ENCODE measurements at places on chromosomes 12 and 14.
A peak's percentile ranks its signal among the peaks of the same experiment; 100 is the strongest.

- no peak for DNase-seq
These were observed 41.6 kb upstream of the LRIG3 start for GRCh38 chr12:58961906-58962305.

DNA sequence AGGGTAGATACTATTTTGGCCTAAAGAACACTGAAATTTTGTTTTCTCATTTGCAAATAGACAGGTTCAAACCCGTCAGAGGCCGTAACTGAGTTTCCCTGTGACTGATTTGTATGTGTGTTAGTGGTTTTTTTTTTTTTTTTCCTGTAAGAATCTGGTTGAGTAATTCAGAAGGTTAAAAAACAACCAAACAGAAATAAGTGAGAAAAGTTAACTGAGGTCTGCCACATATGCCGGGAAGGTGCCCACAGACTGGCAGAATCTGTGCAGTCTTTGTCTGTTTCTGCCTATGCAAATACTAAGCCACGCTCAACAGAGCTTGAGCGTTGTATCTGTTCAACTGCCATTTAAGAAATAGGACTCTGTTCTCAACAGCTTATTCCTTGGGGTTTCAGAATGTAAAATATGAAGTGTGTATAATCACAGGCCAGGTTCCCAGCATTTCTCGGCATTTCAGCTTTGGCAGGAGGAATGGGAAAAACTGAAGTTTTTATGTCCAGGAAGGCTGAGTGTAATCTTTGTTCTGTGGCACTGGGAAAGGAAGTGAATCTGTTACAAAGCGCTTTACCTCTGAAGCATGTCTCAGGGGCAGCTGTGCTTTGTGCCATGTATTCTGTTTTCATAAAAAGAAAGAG, 181.9 kb downstream of the PRKCH start:
- DNase-seq: no peak

DNA sequence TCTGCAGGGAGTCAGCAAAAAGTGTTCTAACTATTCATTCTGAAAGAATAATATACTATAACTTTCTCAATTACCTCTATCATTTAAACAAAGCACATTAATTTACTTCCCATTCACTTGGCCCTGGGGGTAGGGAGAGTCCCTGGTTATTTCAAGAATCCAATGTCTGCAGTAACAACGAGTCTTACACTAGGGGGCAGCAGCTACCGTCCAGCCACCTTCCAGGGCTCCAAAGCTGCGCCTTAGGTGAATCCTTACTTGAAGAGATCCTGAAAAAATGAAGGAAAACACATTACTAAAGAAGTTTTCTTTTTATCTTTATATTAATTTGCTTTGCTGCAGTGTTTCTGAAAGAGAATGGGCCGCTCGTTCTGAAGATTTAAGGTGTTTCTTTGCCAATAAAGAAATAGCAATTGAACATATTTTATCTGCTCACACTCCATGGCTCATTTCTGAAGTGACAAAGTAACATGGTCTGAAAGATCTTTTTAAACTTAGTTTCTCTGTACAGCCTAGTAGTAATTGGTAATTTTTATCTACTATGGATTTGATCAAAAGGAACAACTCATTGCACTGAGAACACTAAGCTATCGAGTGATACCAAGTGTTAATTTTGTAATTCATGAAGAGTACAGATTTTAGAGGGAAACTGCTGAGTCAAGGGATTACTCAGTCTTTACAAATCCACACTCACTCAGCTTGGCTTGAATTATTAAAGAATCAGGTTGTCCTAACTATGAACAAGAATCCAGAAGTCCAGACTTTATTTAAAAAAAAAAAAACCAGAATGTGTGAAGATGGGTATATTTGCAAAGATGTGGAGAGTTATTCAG, 27.6 kb downstream of the BHLHE41 start:
- DNase-seq: peak; percentile 61

GRCh38 chr12:9391815-9392214, 183.6 kb upstream of the PZP start:
- DNase-seq: no peak

GRCh38 chr14:103803661-103804060, 43.7 kb downstream of the PPP1R13B start:
- no peak for DNase-seq

DNA sequence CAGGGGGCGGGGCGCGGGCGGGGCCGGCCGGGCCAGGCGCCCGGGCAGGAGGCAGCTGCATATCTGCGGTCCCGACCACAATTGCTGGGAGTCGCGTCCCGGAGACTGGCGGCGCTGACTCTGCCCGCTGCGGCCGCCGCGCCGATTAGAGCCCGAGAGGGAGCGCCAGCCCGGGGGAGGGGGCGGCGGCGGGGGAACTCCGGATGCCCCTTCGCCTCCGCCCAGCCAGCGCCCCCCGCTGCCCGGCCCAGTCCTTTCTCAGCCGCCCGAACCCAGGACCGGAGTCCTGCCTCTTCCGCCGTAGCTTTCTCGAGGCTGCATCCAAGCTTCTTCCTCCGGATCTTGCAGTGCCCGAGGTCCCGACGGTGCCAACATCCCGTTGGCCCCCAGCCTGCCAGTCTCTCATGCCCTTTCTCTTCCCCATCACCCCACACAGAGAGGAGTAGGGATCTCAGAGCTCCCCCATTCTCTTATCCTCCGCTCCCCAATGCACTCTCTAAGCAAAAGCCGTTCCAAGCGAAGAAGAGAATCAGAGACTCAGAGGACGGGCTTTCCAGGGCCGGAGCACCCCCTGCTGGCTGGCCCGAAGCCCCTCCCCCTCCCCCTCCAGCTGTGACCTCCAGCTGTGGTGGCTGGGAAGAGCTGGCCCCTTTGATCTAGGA, 8.8 kb upstream of the SP7 start:
- peak; percentile 83 for DNase-seq

- DNase-seq: no peak
These were observed 111.3 kb upstream of the SLC16A7 start for GRCh38 chr12:59484575-59484974.

GRCh38 chr14:23421594-23421993, 13.5 kb upstream of the MYH6 start:
- DNase-seq: no peak

DNA sequence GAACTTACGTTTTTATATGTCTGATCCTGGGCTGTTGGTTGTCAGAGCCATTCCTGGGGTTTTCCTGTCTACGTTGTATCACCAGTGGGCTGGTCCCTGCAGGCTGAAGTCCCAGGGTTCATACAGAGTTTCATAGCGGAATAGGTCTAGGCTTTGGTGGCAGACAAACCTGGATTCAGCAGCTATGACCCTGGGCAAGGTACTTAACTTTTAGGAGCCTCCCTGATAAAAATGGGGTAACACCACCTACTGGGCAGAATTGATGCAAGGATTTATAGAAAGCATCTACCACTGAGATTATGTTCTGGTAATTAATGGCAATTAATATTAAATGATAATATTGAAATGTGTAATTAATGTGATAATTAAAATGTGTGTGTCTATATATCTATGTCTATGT, 141.2 kb downstream of the SYNE2 start:
- no peak for DNase-seq

- DNase-seq: no peak
These were observed 21.4 kb upstream of the CKAP4 start for GRCh38 chr12:106269150-106269771.

- DNase-seq: no peak
These were observed 87.8 kb upstream of the ATXN7L3B start for GRCh38 chr12:74449872-74450271.

DNA sequence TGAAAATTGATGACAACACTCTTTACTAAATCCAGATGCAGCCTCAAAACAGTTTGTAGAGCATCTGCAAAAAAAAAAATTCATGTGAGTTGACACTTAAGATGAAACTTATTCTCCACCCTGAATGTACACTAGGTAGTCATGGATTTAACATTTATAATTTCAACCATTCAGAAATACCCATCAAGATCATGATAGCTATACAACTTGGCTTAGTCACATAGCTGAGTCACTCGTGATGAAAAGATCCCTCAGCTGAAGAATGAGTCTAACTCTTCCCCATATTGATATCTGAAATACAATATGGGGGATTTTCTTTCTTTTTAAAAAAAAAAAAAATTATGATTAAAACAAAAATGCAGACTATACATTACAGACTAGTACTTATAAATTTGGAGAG, 104.8 kb upstream of the PLEKHG7 start:
- DNase-seq: no peak

GRCh38 chr12:96157427-96157826, 36.7 kb upstream of the ELK3 start:
- DNase-seq: no peak

GRCh38 chr12:97131220-97131981, 224.3 kb downstream of the NEDD1 start:
- DNase-seq: no peak

GRCh38 chr12:91974541-91975085, 171.0 kb downstream of the BTG1 start:
- no peak for DNase-seq

DNA sequence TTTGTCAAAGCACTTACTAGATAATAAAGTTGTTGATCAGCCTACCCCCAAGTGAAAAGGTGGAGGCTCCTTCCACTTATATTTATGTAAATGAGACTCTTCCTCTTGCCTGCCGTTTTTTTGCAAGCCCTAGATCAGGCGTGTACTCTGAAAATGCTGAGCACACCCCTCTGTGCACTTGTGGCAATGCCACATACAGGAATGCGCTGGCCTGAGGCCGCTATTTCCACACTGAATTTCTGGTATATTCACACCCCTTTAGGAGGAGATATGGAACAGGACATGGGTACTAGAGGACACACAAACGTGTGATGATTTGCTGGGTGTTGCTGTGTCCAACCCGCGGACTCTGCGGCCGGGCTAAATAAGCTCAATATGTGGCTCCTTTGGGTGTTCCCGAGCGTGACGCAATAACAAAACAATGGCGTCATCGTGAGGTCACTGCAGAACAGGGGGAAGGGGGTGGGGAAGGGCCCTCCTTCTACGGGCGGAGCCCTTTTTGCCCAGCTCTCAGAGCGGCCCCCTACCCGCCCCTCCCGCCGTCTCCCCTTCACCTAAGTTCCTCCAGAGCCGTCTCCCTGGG, 554 bp upstream of the TSPAN31 start:
- DNase-seq: peak; percentile 91

- no peak for DNase-seq
These were observed 394.5 kb upstream of the ATP2B1 start for GRCh38 chr12:90102957-90103652.

- DNase-seq: no peak
These were observed 30.1 kb downstream of the NRDE2 start for GRCh38 chr14:90301668-90302090.

- DNase-seq: no peak
These were observed 30.5 kb downstream of the BCL11B start for GRCh38 chr14:99241325-99242010.

GRCh38 chr14:102089621-102090343, 2.9 kb upstream of the HSP90AA1 start:
- DNase-seq: no peak
